Activated naive CD4-positive, alpha-beta T cell treated with Interleukin-2 at 50 U/mL for 16 hours (primary cell): ENCODE measurements at places on chromosomes 2 and 18.

DNA sequence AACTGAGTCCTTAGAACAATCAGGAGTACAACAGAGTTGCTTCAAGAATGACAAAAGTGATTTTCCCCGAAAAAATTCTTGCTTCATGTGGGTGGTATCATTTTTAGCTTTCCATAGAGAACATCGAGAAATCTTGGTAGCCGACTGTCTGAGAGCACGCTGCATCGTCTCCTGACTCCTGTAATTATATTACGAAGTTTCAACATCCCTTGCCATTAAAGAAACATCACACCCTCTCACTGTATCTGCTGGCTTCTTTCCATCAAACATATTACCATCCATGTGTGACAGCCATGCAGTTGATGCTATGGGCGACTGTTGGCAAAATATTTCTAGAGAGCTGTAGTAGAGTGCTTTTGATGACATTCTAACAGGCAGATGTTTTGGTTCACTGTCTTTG lies 311.2 kb downstream of the CMPK2 start:
- no peak for DNase-seq

GRCh38 chr2:233030-233429 lies 30.8 kb downstream of the SH3YL1 start:
- no peak for DNase-seq

- DNase-seq = no peak
These were observed 1280.5 kb upstream of the CDH2 start for GRCh38 chr18:29457316-29457889.

- no peak for DNase-seq
These were observed 34.9 kb downstream of the SUCLG1 start for GRCh38 chr2:84424152-84424551.

- DNase-seq = no peak
These were observed 339.6 kb downstream of the NUP35 start for GRCh38 chr2:183463821-183464220.

DNA sequence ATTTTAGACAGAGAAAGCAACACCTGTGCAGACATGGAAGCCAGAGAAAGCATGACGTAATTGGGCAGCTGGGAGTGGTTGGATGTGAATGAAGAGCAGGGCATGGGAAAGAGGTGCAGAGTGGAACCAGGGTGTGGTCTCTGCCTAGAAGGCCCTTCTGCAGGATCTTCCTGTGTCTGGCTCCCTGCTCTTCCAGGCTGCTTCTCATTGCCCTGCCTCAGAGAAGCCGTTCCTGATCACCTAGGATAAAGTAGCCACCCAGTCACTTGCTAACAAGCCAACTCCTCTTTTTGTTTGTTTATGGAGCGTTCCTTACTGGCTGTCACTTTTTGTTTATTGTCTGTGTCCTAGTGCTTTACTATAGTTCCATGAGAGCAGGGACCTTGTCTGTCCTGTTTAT lies 28.5 kb downstream of the GALNT1 start:
- DNase-seq = no peak

- no peak for DNase-seq
These were observed 4.0 kb upstream of the RNF152 start for GRCh38 chr18:61896757-61897156.

- DNase-seq = no peak
These were observed 34.4 kb downstream of the NEMP2 start for GRCh38 chr2:190500054-190500502.

- DNase-seq = no peak
These were observed 198.1 kb upstream of the SLC39A10 start for GRCh38 chr2:195458936-195459335.

GRCh38 chr18:13051950-13052349 lies 60.8 kb downstream of the CEP192 start:
- DNase-seq = no peak

GRCh38 chr2:74053959-74054715 lies 69.4 kb downstream of the TET3 start:
- DNase-seq = no peak

DNA sequence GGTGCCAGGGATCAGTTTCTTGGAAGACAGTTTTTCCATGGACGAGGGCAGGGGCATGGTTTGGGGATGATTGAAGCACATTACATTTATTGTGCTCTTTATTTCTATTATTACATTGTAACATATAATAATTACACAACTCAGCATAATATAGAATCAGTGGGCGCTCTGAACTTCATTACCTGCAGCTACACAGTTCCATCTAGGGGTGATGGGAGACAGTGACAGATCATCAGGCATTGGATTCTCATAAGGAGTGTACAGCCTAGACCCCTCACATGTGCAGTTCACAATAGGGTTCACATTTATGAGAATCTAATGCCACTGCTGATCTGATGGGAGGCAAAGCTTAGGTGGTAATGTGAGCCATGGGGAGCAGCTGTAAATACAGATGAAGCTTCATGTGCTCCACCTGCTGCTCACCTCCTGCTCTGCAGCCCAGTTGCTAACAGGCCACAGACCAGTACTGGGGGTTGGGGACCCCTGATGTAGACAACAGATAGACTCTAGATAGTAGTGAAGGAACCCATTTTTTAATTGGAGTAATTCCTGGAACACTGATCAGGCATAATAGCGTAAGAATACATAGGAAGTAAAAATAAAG lies 41.5 kb upstream of the MC4R start:
- no peak for DNase-seq

DNA sequence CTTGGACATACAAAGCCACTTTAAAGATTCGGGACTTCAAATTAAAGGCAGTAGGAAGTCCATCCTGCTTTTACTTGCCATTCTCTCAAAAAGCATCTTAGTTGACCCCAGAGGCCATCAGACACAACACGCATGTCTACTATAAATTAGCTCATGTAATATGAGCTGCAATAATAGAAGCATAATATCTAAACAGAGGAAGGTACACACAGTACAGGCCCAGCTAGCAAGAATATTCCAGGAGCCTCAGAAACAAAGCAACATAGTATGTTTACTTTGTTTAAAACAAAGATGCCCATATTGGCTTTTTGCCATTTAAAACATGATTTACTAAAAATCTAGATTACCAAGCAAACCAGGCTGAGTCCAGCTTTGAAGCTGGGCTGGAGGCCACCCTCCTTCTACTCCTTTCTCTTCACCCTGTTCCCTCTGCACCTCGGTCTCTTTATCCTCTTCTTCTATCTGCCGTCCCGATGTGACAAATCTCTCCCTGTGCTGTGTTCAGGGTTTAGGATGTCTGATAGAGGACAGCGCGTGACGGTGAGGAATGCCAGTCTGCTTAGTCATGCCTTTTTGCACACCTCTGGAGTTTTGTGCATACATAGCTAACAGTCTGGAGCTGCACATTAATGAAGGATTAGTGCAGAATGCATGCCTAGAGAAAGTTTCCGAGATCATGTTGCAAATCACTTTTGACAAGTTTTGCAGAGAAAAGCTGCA lies 28.2 kb downstream of the DTNA start:
- DNase-seq = no peak

DNA sequence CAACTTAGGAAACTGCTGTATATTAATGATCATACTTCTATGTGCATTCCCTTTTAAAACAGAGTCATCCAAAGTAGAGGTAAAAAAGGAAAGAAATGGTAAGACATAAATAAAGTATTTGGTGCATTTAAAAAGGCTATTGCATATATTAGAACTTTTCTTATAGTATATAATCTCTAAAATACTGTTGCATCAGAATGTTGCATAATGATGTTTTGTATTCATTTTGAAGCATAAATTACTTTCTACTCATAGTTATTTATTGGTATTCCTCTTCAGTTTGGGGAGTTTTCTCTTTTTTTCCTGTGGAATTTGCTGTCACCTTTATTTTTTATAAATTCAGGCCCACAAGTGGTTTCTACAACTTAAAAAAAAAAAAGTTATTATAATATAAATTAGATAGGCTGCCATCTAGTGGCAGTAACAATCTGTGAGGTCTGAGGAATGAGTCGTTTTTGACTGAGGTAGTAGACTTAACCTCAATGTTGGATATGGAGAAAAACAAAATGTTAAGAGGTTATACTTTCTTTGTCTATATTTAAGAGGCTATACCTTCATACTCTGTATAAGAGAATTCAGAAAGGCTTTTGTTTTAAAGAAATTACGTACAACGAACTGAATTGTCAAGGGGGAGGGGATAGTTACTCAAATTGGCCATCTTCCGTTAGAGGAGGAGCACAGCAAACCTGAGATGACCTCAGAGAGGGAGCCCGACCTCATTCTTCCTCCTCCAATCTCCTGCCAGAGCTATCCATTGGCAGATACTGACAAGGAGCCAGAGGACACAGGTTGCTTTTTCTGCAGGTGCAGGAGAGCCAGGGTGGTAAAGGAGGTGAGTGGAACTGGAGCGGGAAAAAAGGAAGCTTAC lies 23.8 kb downstream of the ANKAR start:
- DNase-seq = peak; percentile 22

DNA sequence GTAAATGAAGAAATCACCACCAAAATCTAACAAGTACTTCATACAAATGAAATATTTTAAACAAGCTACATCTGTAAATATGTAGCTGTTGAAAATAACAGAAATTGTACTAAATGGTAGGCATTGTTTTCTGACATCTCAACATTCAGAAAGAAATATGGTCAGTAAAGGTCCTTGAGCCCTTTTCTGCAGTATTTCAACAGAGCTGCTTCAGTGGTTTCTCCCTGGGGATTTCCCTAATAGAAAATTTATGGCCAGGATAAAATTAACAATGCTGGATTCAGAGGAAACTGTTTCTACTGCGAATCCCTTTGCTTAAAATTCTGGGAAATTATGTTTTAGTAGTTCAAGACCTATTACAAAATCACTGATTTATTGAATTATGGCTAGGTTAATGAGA lies 256.6 kb downstream of the PIEZO2 start:
- DNase-seq = no peak

- no peak for DNase-seq
These were observed 254.3 kb downstream of the LRRTM1 start for GRCh38 chr2:80050246-80050645.

GRCh38 chr2:72993147-72993932 lies 76.0 kb downstream of the EMX1 start:
- peak; percentile 30 for DNase-seq

DNA sequence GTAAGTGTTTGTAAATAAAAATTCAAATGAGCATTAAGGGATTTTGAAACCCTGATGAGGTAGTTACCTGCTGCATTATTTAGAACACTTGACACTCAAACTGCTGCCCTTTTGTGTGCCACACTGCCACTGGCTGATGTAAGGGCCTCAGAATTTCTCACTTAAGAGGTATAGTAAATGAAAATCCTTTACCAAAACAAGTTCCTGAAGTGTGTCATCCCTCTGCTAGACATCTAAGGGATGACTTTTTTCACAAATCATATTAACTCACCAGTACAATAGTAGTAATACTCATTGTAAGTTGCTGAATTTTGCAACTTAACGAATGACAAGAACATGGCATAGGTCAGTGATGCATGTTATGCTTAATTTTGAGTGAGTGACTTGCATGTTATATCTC lies 274.9 kb upstream of the UBE2E3 start:
- no peak for DNase-seq

DNA sequence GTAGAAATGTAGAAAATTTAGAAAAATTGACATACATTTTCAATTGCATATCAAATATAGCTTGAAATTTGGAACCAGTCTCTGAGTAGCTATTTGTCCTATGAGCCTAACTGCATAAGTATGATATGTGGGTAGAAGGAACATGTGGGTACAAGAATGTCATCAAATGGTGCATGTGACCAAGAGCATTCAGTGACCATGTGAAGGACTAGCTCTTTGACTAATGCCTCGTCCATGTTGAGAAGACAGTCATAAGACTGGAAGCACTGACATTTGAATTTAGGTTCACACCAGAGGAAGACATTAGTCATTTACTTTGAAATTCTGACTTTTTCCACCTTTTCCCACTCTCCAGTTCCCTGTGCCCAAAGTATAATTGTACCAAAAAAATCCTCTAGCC lies 12.6 kb downstream of the MRPL44 start:
- no peak for DNase-seq

- DNase-seq = no peak
These were observed 111.6 kb upstream of the CYP1B1 start for GRCh38 chr2:38187541-38188011.

GRCh38 chr2:61247204-61247812 lies 85.3 kb downstream of the C2orf74 start:
- DNase-seq = no peak

DNA sequence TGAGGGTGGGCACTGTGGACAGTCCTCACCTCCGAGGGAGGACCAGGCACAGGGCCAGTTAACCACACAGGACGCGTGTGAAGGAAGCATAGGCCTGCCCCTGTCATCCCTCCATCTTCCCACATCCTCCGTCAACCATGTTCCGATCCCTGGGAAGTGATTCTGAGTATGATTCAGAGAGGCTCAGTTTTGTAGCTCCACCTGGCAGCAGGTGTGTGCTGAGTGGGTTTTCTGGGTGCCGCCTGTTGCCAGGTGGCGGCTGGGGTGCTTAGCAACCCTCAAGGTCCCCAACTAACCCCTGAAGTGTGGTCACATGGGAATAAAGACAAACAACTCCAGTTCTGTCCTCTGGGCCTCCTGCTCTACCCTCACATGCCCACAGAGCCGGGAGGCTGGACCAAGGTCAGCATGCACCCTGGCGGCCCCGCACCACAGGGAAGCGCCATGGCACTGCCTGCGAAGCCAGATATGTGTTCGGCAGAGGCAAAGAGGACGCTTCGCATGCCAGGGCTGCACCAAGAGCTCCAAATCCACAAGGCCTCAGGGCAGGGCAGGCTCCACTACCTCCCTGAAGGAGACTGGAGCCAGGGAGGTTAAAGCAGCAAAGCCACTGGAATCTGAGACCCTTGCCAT lies 60.0 kb downstream of the ADCY3 start:
- no peak for DNase-seq

DNA sequence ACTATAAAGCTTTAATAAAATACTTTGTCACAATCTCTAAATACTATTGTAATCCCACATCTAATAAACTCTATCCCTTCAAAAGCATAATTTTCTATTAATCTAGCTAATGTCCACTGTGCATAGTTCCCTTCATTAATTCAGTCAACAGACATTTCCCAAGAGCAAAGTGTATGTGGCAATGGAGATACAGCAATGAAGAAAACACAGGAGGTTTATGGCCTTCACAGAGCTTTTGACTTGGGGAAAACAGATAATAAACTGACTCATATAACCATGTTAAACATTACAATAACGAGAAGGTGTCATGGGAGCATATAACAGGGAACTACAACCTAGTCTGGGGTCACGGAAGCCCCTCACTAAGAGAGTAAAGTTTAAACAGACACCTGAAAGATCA lies 86.3 kb downstream of the SPIRE1 start:
- no peak for DNase-seq

GRCh38 chr2:141020346-141020745 lies 1110.5 kb downstream of the LRP1B start:
- DNase-seq = no peak
